ENCODE measurements at places on chromosomes 11 and 22. TPM values are rescaled to one million over a fixed set of nuclear protein-coding genes. Genes with fewer than 3 reads are reported as not detected.

GRCh38 chr11:13984616-13985450 lies 22.3 kb downstream of the SPON1 start:
- H3K27ac ChIP-seq: no peak overlapping the region
- H3K36me3 ChIP-seq: no peaks in the 10 kb centered on the region
- H3K27me3 ChIP-seq: no peaks in the 10 kb centered on the region
- no peak for DNase-seq

The PKDREJ gene
- not detected for total RNA-seq

GRCh38 chr11:114057605-114058004 lies 1.9 kb upstream of the ZBTB16 start:
- H3K36me3 ChIP-seq: no peaks in the 10 kb centered on the region
- H3K27me3 ChIP-seq: peaks cover 33% of the 10 kb centered on the region
- no peak overlapping the region for H3K4me3 ChIP-seq
- no peak for DNase-seq
- peaks cover 4% of the 10 kb centered on the region for H3K4me1 ChIP-seq

- H3K4me1 ChIP-seq: no peaks in the 10 kb centered on the region
- H3K27ac ChIP-seq: no peak overlapping the region
- no peaks in the 10 kb centered on the region for H3K36me3 ChIP-seq
- peaks cover 15% of the 10 kb centered on the region for H3K27me3 ChIP-seq
- no peak for DNase-seq
Measured at GRCh38 chr11:119885861-119886567, 157.0 kb upstream of the NECTIN1 start.

DNA sequence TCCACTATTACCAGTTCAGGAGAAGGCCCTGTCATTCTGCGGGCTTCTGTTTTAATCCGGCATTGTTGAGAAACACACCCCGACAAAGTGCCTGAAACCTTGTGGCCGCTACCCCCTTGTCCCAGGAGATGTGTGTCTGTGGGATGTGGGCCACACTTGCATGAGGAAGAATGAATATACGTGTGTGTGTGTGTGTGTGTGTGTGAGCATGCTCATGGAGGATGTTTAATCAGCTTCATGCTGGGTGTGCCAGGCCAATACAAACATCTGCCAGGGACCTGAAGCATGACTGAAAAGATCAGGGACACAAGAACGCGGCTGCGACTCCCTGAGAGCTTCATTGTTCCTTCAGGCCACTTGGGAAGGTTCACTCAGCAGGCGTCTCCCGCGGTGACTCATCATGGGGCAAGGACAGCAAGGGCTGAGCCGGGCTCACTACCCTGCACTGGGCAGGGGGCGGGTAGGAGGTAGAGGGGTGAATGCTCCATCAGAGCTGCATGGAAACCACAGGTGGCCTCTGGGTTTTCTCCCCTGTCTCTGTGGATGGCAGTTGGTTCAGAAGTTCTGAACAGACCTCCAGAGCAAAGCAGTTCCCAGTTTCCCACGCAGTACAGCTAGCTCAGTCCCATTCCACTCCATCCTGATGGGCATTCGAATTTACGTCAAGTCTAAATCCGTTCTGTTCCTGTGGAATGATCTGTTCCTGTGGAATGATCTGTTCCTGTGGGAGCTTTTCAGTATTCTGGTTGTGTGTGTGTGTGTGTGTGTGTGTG lies 7.0 kb upstream of the MALAT1 start:
- DNase-seq: peak; percentile 50
- H3K27me3 ChIP-seq: no peaks in the 10 kb centered on the region
- peaks cover 2% of the 10 kb centered on the region for H3K36me3 ChIP-seq
- H3K27ac ChIP-seq: peak overlapping the region; percentile 91
- peak overlapping the region; percentile 65 for H3K4me3 ChIP-seq

- H3K36me3 ChIP-seq: peaks cover 6% of the 10 kb centered on the region
- no peaks in the 10 kb centered on the region for H3K4me1 ChIP-seq
- H3K4me3 ChIP-seq: no peak overlapping the region
- DNase-seq: no peak
- H3K27ac ChIP-seq: no peak overlapping the region
- no peaks in the 10 kb centered on the region for H3K27me3 ChIP-seq
Measured at GRCh38 chr11:113722221-113722620, 16.1 kb upstream of the TMPRSS5 start.

DNA sequence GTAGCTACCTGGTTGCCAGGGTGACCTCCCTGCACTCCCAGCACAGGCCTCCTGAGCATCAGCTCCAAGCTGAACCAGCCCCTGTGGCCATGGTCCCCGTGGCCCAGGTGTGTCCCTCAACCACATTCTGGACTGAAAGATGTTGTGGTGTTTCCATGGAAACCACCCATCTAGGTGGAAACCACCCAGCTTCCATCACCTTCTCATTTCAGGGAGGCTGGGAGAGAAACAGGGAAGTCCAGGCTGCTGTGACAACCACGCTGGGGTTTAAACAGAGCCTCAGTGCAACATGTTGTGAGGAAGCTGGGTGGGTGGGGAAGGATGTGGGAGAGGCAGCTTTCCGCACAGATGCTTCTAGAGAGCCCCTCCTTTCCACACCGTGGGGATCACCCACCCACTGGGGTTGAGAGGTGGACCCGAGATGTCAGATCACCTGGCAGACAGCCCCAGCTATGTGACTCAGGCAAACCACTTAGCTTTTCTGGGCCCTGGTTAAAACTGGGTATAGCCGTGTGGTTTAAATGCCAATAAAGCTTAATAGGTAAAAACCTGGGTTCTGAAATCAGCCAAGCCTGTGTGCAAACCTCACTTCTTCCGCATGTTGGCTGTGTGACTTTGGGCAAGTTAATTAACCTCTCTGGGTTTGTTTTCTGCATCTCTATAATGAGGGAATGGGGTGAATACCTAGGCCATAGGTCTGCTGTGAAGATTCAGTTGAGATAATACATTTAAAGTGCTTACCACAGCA lies 46.4 kb downstream of the CD82 start:
- H3K27me3 ChIP-seq: no peaks in the 10 kb centered on the region
- H3K36me3 ChIP-seq: peaks cover 61% of the 10 kb centered on the region
- peak overlapping the region; percentile 60 for H3K27ac ChIP-seq
- peak; percentile 77 for DNase-seq
- H3K4me1 ChIP-seq: peaks cover 88% of the 10 kb centered on the region

GRCh38 chr22:27378311-27378800 lies 423.2 kb downstream of the MN1 start:
- no peaks in the 10 kb centered on the region for H3K36me3 ChIP-seq
- no peaks in the 10 kb centered on the region for H3K4me1 ChIP-seq
- no peak overlapping the region for H3K4me3 ChIP-seq
- H3K27me3 ChIP-seq: peaks cover 6% of the 10 kb centered on the region
- no peak overlapping the region for H3K27ac ChIP-seq
- DNase-seq: no peak

The TSGA10IP gene
- not detected for total RNA-seq

DNA sequence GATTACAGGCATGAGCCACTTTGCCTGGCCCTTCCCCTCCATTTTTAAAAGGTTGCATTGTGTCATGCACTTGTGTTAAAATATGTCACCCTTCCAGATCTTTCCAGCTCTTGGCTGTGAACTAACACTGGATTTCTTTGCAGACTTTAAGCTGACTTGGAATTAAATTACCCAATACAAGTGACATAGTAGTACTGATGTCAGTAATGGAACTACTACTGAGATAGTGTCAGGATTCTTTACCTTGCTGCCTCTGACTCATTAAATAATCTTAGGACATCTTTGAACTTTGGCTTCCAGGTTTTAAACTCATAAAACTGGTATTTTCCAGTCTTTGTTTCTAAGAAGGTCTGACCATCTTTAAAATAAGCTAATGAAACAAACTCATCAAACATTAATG lies 51.8 kb upstream of the OR4B1 start:
- H3K27me3 ChIP-seq: no peaks in the 10 kb centered on the region
- no peak overlapping the region for H3K4me3 ChIP-seq
- no peak overlapping the region for H3K27ac ChIP-seq
- peaks cover 23% of the 10 kb centered on the region for H3K36me3 ChIP-seq
- no peak for DNase-seq

GRCh38 chr11:1762537-1763302 lies 1.0 kb downstream of the CTSD start:
- H3K36me3 ChIP-seq: no peaks in the 10 kb centered on the region
- H3K27me3 ChIP-seq: no peaks in the 10 kb centered on the region
- peaks cover 43% of the 10 kb centered on the region for H3K4me1 ChIP-seq
- no peak overlapping the region for H3K27ac ChIP-seq

DNA sequence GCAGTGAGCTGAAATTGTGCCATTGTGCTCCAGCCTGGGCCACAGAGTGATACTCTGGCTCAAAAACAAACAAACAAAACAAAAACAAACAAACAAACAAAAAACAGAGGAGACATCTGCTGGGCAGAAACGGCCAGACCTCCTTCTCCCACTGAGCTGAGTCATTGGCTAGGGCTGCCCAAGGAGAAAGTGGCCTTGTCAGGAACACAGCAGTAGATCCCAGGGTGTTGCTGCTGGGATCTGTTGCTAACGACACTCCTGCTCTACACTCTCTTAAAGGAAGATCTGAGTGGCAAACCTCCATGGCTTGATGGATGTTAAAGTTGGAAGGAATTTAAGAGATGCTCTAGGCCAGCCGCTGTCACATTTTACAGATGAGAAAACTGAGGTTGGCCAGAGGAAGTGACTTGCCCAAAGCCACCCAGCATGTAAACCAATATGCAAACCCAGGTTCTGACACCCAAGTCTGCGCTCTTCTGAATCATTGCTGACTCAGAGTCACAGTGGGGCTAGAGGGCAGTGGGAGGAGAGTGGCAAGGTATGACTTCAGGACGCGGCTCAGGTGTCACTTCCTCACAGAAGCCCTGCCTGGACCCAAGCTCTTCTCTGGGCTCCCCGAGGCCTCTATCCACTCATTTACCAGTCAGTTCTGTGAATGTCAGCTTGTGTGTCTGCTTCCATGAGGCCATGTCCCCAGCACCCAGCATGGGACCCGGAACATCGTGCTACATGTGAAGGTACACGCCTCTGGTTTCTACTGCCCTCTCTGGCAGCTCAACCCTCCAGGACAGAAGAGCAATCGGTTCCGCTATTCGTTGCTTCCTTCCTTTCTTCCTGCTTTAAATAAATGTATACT lies 11.3 kb upstream of the GDPD5 start:
- H3K27ac ChIP-seq: peak overlapping the region; percentile 44
- no peaks in the 10 kb centered on the region for H3K27me3 ChIP-seq
- DNase-seq: peak; percentile 80
- H3K4me3 ChIP-seq: no peak overlapping the region

GRCh38 chr22:40330086-40330485 lies 16.2 kb upstream of the ADSL start:
- no peak overlapping the region for H3K27ac ChIP-seq
- H3K4me1 ChIP-seq: peaks cover 95% of the 10 kb centered on the region
- H3K36me3 ChIP-seq: peaks cover 1% of the 10 kb centered on the region
- H3K4me3 ChIP-seq: no peak overlapping the region
- H3K27me3 ChIP-seq: no peaks in the 10 kb centered on the region

- H3K4me1 ChIP-seq: peaks cover 18% of the 10 kb centered on the region
- no peaks in the 10 kb centered on the region for H3K36me3 ChIP-seq
- H3K27me3 ChIP-seq: no peaks in the 10 kb centered on the region
Measured at GRCh38 chr11:12281571-12282478, 95.5 kb upstream of the PARVA start.

DNA sequence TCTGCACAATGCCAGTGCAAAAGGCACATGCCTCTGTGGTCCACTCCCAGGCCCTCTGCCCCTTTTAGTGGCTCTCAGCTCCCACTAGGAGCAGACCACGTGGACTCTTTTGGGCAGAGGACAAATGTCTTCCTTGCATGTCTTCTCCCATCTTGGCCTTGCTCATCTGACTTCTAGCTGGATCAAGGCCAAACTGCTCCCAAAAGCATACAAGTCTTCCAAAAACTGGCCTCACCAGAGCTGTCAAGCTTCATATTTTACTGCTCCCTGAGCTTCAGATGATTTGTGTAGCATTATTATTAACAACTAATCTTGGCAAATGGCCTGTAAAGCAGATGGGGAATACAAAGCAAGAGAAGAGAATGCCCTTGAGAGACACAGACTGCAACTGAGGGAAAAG lies 6.9 kb downstream of the SMPD1 start:
- H3K36me3 ChIP-seq: peaks cover 36% of the 10 kb centered on the region
- no peaks in the 10 kb centered on the region for H3K27me3 ChIP-seq
- H3K4me3 ChIP-seq: no peak overlapping the region
- H3K4me1 ChIP-seq: peaks cover 56% of the 10 kb centered on the region
- no peak for DNase-seq

GRCh38 chr11:132579136-132579535 lies 953.2 kb downstream of the OPCML start:
- H3K4me1 ChIP-seq: no peaks in the 10 kb centered on the region
- no peak for DNase-seq
- peaks cover 2% of the 10 kb centered on the region for H3K27me3 ChIP-seq
- H3K4me3 ChIP-seq: no peak overlapping the region
- no peak overlapping the region for H3K27ac ChIP-seq
- H3K36me3 ChIP-seq: no peaks in the 10 kb centered on the region

GRCh38 chr11:113828191-113828590 lies 47.2 kb downstream of the USP28 start:
- H3K27ac ChIP-seq: no peak overlapping the region
- no peaks in the 10 kb centered on the region for H3K27me3 ChIP-seq
- peaks cover 27% of the 10 kb centered on the region for H3K36me3 ChIP-seq

The SAA4 gene
- not detected for total RNA-seq

GRCh38 chr11:11349870-11350337 lies 3.1 kb downstream of the CSNK2A3 start:
- H3K27ac ChIP-seq: no peak overlapping the region
- no peaks in the 10 kb centered on the region for H3K4me1 ChIP-seq
- H3K4me3 ChIP-seq: no peak overlapping the region
- H3K27me3 ChIP-seq: peaks cover 5% of the 10 kb centered on the region
- DNase-seq: no peak

- DNase-seq: peak; percentile 80
- no peaks in the 10 kb centered on the region for H3K27me3 ChIP-seq
- H3K4me3 ChIP-seq: no peak overlapping the region
- H3K27ac ChIP-seq: no peak overlapping the region
- peaks cover 11% of the 10 kb centered on the region for H3K36me3 ChIP-seq
- H3K4me1 ChIP-seq: peaks cover 12% of the 10 kb centered on the region
Measured at GRCh38 chr11:47411884-47412746, 3.7 kb downstream of the SLC39A13 start.

DNA sequence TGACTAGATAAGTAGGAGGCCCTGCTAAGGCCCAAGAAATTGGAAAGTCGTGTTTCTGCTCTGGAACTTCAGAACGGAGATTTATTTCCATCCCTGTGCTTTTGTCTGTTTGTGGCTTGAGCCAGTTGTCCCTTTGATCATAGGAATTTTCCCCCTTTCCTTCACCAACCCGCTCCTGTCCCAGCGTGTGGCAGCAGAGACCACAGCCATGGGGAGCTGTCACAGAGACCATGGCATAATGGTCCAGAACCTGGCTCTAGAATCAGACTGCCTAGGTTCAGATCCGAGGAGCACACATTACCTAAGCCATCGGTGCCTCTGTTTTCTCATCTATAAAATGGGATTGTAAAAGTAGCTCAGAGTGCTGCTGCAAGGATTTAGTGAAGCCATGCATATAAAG lies 128.1 kb downstream of the GALNT18 start:
- H3K27me3 ChIP-seq: peaks cover 5% of the 10 kb centered on the region
- no peaks in the 10 kb centered on the region for H3K4me1 ChIP-seq
- DNase-seq: no peak
- no peak overlapping the region for H3K27ac ChIP-seq

- peaks cover 15% of the 10 kb centered on the region for H3K27me3 ChIP-seq
- no peak for DNase-seq
- H3K36me3 ChIP-seq: no peaks in the 10 kb centered on the region
- peaks cover 6% of the 10 kb centered on the region for H3K4me1 ChIP-seq
Measured at GRCh38 chr11:64633555-64634159, 42.6 kb downstream of the SLC22A12 start.

The ZNF280B gene
- 3.7 TPM for total RNA-seq

The VWA5A gene
- total RNA-seq: 8.8 TPM

The PATE4 gene
- total RNA-seq: not detected

GRCh38 chr11:121067453-121067852 lies 33.6 kb upstream of the TECTA start:
- peaks cover 33% of the 10 kb centered on the region for H3K36me3 ChIP-seq
- DNase-seq: no peak
- no peak overlapping the region for H3K27ac ChIP-seq

The OR51B6 gene
- total RNA-seq: not detected

All from activated CD4-positive, alpha-beta T cell treated with anti-CD3 and anti-CD28 coated beads for 36 hours (primary cell).